Stimulated activated CD4-positive, alpha-beta T cell treated with anti-CD3 and anti-CD28 coated beads, Interleukin-15, amount 100 ng/mL, for 24 hours (primary cell): ENCODE measurements at places on chromosomes 1 and 21.

DNA sequence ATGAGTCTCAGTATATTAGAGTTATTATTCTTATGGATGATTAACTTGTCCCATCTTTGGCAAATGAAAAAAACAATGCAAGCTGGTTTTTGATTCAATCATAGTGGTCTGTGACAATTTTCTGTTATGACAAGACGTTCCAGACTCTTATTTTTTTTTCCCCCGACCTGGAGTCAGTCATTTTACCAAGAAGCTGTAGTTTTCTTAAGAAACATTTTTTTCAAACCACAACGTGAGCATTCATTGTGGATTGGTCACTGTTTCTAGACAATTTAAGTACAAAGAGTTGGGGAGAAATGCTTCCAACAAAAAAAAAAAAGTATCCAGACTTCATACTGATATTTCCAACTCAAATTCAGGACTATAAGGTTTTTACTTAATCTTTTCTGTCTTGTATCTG lies 8.0 kb upstream of the ANGPTL3 start:
- no peak for DNase-seq

- peak; percentile 50 for DNase-seq
Measured at GRCh38 chr1:154608397-154609270, 648 bp upstream of the ADAR start.

GRCh38 chr1:150661156-150661555 lies 31.7 kb upstream of the ENSA start:
- no peak for DNase-seq

GRCh38 chr21:15455819-15456462 lies 273.8 kb upstream of the USP25 start:
- no peak for DNase-seq

DNA sequence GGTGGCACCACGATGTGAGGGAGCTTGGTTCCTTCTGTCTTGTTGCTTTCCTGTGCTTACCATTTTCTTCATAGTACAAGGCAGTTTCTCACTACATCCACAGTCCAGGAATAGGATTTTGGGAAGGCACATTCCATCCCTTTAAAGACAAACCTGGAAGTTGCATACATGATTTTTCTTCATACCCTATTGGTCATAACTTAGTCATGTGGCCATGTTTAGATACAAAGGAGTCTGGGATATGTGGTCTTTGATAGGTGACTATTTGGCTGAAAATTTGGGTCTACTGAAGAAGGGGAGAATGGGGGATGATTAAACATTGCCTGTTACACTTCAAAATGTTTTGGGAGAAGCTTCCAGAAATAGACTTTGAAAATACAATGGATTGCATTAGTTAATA lies 7.0 kb downstream of the DYRK1A start:
- no peak for DNase-seq

GRCh38 chr1:210236840-210237409 lies 4.3 kb downstream of the SERTAD4 start:
- DNase-seq, result no peak

- no peak for DNase-seq
Measured at GRCh38 chr1:82478916-82479315, 678.2 kb downstream of the ADGRL2 start.

DNA sequence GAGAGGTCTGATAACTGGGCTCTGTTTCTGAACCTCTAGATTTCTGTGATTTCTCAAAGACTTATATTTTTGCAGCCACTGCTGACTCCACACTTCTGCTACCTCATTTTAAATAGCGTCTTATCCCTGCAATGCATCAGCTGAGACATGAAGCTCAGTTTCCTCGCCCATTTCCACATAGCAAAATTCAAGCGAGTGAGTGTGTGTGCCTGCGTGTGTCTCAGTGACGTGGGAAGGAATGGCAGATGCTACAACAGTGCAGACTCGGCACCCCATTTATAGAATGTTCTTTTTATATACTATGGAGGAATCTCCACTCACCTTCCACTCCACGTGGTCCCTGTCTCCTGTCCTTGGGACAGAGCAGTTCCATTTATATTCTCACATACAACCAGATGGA lies 35.7 kb downstream of the ZMYND12 start:
- no peak for DNase-seq

- no peak for DNase-seq
Measured at GRCh38 chr1:162070825-162071224, 1.3 kb downstream of the NOS1AP start.

DNA sequence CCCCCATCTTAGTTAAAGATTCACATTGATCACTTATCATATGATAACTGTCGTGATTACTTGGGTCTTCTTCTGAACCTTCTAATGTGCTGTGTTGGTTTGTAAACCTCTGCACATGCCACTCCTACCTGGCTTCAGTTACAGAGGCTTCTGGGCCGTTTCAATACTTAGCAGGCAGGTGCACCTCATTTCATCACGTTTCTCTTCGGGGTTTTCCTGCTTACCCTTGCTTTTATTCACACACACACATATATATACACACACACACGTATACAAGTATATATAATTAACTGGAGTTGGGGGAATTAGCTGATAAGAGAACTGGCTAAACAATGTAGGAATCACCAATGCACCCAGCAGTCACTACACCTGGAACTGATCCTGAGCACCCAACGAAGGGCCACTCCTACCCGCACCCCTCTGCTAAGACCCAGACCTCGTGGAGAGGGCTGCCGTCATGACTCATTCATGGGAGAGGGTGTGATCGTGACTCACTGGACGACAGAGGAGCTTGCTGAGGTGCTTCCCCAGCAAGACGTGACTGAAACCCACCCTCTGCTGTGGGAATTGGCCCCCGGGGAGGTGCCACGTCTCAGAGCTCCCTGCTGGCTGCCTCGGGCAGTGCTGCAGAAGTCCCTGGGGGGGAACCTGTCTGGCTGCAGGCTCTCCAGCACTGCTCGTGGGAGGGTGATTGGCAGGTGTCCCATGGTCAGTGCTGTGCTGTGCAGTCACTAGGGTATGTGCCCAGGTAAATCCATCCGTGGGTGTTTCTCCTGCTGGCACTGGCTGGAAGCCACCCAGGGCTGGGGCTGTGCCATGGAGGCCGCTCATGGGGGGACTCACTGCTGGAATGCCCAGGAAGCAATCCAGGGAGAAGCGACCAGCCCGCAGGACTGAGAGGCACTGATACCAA lies 166.6 kb downstream of the DYRK1A start:
- DNase-seq, result peak; percentile 41

DNA sequence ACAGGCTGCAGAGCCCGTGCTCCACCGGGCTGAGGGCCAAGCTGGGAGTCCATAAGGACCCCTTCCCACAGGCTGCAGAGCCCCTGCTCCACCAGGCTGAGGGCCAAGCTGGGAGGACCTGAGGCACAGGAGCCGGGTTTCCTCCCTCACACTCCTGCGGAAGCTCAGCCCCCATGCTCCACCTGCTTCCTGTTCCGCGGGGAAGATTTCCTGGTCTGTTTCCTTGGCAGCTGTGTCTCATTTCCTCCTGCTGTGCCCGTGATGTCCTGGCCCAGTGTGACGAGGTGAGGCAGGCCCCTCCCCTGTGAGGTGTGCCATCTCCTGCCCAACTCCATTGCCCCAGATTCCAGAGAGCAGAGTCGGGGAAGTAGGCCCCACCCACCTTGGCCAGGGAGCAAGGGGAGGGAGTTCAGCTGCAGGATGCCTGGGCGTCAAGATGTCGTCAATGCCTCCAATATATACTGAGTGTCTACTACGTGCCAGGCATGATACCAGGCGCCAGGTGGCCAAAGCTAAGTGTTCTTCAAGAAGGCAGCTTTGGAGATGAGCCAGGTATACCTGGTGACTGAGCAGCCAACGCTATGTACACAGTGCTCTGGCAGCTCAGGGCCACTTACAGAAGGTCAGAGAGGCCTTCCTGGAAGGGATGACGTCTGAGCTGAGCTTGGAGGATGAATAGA lies 58.8 kb downstream of the NAV1 start:
- DNase-seq, result no peak

DNA sequence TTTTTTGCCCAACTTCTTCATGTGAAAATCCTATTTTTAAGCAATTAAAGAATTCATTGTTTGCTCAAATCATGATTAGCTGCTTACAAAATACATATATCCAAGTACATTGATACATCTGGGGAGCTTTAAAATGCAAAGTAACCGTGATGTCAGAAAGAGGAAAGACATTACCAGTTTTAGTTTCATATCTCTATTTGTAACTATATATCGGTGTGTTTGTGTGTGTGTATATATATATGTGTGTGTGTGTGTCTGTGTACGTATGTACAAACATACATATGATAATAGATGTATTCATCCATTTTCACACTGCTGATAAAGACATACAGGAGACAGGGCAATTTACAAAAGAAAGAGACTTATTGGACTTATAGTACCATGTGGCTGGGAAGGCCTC lies 310.1 kb downstream of the DPYD start:
- DNase-seq, result no peak

DNA sequence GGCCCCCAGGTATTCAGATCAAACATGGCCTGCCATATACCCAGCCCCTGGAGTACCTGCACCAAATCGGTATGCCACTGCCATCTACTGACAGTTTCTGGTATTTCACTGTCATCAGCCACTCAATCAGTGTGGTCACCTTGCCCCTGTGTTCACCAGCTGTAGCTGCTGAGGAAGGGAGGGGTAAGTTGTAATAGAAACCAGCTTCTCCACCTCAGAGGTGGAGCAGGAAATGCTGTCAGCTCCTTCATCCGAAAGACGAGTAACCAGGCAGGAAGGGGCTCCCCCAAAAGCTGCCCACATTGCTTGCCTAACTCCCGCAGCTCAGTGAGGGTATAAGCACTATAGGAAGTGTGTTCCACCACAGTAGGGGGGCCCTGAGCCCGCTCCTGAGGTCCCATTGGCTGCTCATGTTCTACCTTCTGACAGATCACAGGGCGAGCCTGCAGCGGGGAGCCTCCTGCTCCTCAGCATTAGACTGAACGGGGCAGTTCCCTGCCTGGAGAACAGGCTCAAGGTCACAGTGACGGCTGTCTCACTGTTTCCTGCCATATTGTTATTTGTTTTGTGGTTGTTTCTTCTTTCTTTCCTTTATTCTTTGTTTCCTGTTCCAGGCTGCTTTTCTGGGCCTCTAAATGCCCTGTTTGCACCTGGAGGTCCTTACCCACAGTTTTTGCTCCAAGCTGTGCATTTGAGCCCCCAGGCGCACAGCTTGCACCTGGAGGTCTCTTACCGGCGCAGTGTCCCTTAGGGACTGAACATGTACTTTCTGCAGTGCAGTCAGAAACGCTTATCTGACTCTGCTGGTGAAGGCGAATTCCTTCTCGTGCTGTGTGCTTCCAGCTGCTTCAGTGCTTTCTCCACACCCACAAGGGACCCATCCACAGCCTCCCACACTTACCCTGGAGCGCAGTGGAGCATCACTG lies 1638.3 kb downstream of the MRPL39 start:
- peak; percentile 76 for DNase-seq

DNA sequence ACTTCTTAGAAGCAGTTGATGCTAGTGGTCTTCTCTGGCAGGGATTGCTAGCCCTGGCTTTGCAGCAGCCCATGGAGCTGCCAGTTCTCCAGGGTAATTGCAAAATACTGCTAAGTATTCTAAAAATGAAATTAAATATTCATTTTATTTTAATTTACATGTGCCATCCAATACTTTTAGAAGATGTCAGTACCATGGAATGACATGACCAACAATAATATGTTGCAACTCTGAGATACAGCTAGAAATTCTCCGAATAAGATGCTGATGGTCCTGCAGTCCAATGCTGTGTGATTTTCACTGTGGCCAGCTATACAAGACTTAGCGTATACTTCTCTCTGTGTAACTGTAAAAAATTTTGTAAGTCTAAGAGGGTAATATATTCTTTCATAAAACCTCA lies 20.0 kb upstream of the WARS2 start:
- DNase-seq, result no peak

- DNase-seq, result no peak
Measured at GRCh38 chr1:50705699-50706098, 254.4 kb downstream of the FAF1 start.

DNA sequence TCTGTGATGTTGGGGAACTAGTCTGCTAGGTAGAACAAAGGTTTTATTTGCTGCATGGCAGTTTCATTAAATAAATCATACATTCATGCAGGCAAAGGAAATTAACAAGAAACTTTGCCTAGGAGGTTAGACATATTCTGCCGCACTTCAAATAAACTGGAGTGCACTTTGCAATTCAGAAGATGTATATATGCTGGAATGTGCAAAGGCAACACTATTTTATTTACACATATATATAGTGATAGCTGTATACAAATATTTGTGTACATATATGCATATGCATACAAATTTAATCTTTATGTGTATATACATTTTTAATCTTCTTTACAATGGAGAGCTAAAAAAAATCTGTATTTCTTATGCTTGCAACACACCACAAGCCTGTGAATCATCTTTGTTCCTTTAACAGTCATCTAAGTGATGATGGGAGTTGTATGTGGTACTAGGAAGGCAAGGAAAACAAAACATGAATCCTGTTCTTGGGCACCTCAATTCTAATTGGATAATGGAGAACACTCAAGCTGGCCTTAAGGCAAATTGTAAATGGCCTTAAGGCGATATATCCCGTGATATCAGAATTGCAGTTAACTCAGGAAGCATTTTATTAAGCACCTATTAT lies 605.8 kb upstream of the CAMK1G start:
- no peak for DNase-seq

DNA sequence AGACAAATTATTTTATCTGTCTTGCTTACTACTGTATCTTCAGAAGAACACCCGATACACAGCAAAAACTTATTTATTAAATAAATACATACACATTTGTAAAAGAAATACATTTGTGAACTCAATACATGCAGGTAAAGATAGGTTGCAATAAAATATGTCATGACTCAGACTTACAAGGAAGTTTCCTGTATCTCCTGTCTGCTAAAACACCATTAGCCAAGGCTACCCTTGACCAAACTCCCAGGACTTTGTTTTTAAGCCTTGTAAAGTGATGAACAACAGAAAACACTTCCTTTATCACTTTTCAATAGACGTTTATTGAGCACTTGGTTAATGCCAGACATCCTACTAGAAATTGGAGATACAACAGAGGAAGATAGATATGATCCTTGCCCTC lies 56.5 kb upstream of the HSD17B7 start:
- DNase-seq, result no peak

- DNase-seq, result no peak
Measured at GRCh38 chr1:180728472-180729106, 96.8 kb downstream of the XPR1 start.

GRCh38 chr1:218323568-218324225 lies 21.4 kb upstream of the TGFB2 start:
- DNase-seq, result no peak

GRCh38 chr1:41656068-41656467 lies 171.6 kb upstream of the EDN2 start:
- DNase-seq, result no peak
